ENCODE measurements at places on chromosomes 5 and 9.

DNA sequence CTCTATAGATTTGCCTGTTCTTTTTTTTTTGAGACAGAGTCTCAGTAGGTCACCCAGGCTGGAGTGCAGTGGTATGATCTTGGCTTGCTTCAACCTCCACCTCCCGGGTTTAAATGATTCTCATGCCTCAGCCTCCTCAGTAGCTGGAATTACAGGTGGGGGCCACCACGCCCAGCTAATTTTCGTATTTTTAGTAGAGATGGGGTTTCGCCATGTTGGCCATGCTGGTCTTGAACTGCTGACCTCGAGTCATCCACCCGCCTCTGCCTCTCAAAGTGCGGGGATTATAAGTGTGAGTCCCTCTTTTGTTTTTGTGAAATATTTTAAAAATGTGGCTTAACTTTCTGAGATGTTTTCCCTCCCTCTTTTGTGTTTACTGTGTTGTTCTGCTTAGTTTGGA, 29.2 kb downstream of the HSPA4 start:
- DNase-seq: no peak

DNA sequence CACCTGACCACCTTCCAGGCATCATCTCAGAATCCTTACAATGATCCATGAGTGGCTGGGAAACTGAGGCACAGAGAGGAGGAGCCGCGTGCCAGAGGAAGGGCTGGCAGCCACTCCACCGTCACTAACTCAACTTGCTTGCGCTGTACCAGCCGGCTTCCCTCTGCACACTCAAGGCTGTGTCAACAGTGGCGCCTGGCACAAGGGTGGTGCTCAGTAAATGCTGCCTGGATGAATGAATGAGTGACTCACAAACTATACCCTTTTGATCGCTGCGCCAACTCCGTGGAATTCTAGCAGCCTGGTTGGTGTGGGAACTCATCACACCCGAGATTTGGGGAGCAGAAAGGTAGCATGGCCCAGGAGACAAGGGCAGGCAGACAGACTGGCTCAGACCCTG, 21.9 kb downstream of the PRRX2 start:
- DNase-seq: no peak

DNA sequence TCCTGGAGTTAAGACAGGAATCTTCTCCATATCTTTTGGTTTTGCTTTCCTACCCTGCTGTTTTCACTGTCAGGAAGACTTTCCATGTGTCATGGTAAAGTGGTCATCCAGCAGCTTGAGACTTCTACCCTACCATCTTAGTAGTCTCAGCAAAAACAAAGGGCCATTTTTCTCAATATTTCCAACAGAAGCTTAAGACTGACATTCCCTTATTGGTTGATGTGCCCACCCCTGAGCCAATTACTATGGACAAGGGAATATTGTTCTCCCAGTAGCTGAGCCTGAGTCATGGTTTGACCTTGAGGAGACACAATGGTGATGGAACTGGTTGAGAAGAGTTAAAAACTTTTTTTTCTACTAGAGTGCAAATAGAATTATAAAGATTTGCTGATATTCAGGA, 105.6 kb downstream of the CSNK1G3 start:
- no peak for DNase-seq

GRCh38 chr9:82206946-82207345, 218.4 kb downstream of the SPATA31D1 start:
- DNase-seq: no peak

GRCh38 chr5:52864371-52864770, 76.7 kb downstream of the ITGA1 start:
- DNase-seq: no peak
